ENCODE measurements at places on chromosomes 4 and X.
A peak's percentile ranks its signal among the peaks of the same experiment; 100 is the strongest.

DNA sequence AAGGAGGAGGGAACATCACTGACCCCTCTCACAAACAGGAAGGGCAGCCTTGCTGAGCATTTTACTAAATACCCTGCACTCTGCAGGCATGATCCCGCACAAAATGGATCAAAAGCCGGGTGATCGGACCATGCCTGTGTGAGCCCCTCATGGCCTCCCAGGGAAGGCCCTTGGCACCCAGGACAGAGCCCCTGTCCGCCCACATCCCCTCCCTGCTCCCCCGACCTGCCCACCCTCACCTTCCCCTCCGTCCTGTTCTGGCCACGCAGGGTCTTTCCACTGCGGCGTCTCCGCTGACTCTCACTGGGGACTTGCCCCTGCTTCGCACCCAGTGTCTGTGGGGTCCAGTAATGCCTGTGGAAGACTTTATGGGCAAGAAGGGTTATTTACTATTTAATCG lies 105.0 kb downstream of the HMX1 start:
- no peak overlapping the region for H3K27ac ChIP-seq
- H3K4me3 ChIP-seq, result no peak overlapping the region
- no peaks in the 10 kb centered on the region for H3K36me3 ChIP-seq
- H3K4me1 ChIP-seq, result no peaks in the 10 kb centered on the region
- DNase-seq, result peak; percentile 2

- no peak overlapping the region for H3K27ac ChIP-seq
- no peak overlapping the region for H3K4me3 ChIP-seq
- H3K4me1 ChIP-seq, result no peaks in the 10 kb centered on the region
- peaks cover 55% of the 10 kb centered on the region for H3K27me3 ChIP-seq
- no peak for DNase-seq
- no peaks in the 10 kb centered on the region for H3K36me3 ChIP-seq
Observed at GRCh38 chr4:3637326-3638016, 105.2 kb upstream of the LRPAP1 start.

DNA sequence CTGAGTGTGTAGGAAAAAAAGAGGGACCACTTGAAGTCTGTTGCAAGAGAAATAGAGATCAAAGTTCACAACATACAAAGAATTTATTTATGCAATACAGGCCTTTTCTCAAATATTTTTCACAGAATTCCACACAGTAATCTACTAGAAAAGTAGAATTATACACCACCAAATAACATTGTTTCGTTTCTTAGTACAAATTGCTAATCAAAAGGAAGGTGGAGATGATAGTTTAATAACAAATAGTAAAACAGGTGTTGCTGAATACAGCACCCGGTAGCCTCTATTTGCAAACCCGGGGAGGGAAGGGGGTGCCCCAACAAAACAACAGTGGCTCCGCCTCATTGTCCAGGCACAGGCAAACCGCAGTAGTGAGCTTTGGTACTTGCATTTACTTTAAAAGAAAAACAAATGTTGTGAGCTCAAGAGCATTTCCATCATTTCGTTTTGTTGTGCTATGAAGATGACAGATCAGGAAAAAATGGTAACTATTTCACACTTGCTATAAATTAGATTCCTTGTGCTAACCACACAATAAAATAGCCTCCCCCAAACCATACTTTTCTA lies 186.4 kb downstream of the DCLK2 start:
- no peak for DNase-seq
- H3K36me3 ChIP-seq, result peaks cover 29% of the 10 kb centered on the region
- no peak overlapping the region for H3K4me3 ChIP-seq

- H3K4me1 ChIP-seq, result peaks cover 53% of the 10 kb centered on the region
- H3K36me3 ChIP-seq, result peaks cover 25% of the 10 kb centered on the region
- no peaks in the 10 kb centered on the region for H3K27me3 ChIP-seq
Observed at GRCh38 chr4:153564630-153565525, 98.7 kb downstream of the TMEM131L start.

DNA sequence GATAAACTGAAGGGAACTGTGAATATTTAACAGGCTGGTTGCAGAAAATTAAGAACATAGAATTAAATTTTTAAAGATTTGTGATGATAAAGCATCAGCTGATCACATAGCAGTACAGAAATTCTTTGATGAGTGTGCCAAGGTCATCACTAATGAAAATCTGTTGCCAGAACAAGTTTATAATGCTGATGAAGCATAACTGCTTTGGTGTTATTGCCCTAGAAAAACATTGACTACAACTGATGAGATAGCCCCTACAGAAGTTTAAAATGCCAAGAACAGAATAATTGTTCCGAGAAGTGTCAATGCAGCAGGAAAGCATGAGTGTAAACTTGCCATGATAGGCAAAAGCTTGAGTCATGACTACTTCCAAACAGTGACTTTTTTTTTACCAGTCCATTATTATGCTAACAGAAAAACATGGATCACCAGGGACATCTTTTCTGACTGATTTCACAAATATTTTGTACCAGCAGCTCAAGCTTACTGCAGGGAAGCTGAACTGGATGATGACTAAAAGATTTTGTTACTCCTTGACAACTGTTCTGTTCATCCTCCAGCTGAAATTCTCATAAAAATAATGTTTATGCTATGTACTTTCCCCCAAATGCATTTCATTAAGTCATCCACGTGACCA lies 1136.6 kb downstream of the FAT4 start:
- no peak overlapping the region for H3K27ac ChIP-seq
- no peak for DNase-seq
- H3K4me3 ChIP-seq, result no peak overlapping the region

DNA sequence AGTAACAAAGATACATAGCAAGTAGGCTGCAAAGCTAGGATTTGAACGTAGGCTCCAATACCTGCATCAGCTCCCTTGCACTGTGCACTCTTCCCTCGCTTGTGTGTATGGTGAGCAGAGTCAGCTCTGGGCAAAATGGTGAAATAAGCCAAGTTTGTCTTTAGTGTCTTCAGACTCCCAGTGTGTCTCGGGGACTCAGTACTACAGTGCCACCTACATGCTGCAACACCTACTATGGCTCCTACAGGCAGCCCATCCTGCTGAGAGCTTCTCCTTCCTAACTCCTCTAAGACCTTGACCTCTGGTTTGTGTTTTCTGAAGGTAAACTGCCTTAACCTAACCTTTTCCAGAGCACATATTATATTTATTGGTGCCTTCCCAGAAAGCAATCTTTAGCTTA lies 42.5 kb downstream of the RTL9 start:
- no peak overlapping the region for H3K4me3 ChIP-seq
- no peaks in the 10 kb centered on the region for H3K4me1 ChIP-seq
- DNase-seq, result no peak
- H3K27me3 ChIP-seq, result no peaks in the 10 kb centered on the region
- no peak overlapping the region for H3K27ac ChIP-seq

DNA sequence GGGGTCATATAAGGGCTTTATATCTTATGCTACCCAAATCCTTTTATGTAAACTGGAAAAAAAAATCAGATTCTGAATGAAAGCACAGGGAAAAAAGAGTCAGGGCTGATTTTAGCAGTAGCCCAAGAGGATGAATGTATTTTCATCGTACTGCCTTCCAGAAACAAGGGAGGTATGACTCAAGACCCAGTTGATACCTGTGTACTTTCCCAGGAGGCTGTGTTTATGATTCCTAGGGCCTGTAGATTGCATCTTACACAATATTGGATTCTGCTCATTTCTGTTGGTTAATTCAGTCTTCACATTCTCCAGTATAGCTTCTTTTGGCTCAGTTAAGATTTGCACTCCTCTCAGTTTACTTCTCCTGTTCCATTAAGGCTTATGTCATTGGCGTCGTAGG lies 127.9 kb upstream of the LIMCH1 start:
- H3K27ac ChIP-seq, result no peak overlapping the region
- H3K27me3 ChIP-seq, result no peaks in the 10 kb centered on the region
- peaks cover 72% of the 10 kb centered on the region for H3K4me1 ChIP-seq
- H3K36me3 ChIP-seq, result no peaks in the 10 kb centered on the region
- no peak for DNase-seq

- no peaks in the 10 kb centered on the region for H3K36me3 ChIP-seq
- no peaks in the 10 kb centered on the region for H3K27me3 ChIP-seq
- no peaks in the 10 kb centered on the region for H3K4me1 ChIP-seq
- no peak overlapping the region for H3K4me3 ChIP-seq
- H3K27ac ChIP-seq, result no peak overlapping the region
Observed at GRCh38 chr4:61143461-61143860, 56.7 kb upstream of the ADGRL3 start.

GRCh38 chrX:45309096-45309495 lies 108.4 kb upstream of the DIPK2B start:
- H3K36me3 ChIP-seq, result no peaks in the 10 kb centered on the region
- no peak overlapping the region for H3K4me3 ChIP-seq
- no peaks in the 10 kb centered on the region for H3K4me1 ChIP-seq
- no peak for DNase-seq

- no peaks in the 10 kb centered on the region for H3K4me1 ChIP-seq
- no peaks in the 10 kb centered on the region for H3K36me3 ChIP-seq
- H3K4me3 ChIP-seq, result no peak overlapping the region
- H3K27me3 ChIP-seq, result no peaks in the 10 kb centered on the region
- DNase-seq, result no peak
Observed at GRCh38 chr4:125008676-125009075, 296.1 kb upstream of the ANKRD50 start.

- peak overlapping the region; percentile 42 for H3K4me3 ChIP-seq
- no peak for DNase-seq
- H3K36me3 ChIP-seq, result no peaks in the 10 kb centered on the region
- no peak overlapping the region for H3K27ac ChIP-seq
- H3K27me3 ChIP-seq, result peaks cover 88% of the 10 kb centered on the region
- no peaks in the 10 kb centered on the region for H3K4me1 ChIP-seq
Observed at GRCh38 chrX:137549851-137550664, 15.9 kb upstream of the ZIC3 start.

DNA sequence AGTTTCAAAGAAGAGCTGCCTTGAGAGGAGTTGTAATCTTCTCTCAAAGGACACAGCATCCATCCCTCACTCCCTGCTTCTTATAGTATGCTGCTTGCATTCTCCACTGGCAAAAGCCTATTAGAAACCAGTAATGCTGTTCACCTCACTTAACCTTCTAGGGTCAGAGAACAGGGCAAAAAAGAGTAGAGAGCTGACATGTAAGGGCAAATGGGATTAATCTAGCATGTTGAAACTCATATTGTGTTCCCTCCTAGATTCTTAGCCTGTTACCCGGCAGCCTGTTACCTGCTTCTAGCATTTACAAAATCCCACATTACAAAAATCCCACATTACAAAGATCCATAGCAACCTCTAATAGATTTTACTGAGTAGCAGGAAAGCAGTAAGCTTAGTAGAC lies 244.7 kb downstream of the SLC7A11 start:
- no peaks in the 10 kb centered on the region for H3K36me3 ChIP-seq
- no peak overlapping the region for H3K4me3 ChIP-seq
- no peak for DNase-seq
- H3K4me1 ChIP-seq, result no peaks in the 10 kb centered on the region
